ENCODE measurements at places on chromosomes 16 and 17.
A peak's percentile ranks its signal among the peaks of the same experiment; 100 is the strongest.

- H3K4me1 ChIP-seq: no peaks in the 10 kb centered on the region
- no peaks in the 10 kb centered on the region for H3K36me3 ChIP-seq
- no peaks in the 10 kb centered on the region for H3K27me3 ChIP-seq
- no peak overlapping the region for H3K4me3 ChIP-seq
- no peak overlapping the region for H3K27ac ChIP-seq
Measured at GRCh38 chr17:83161298-83162034, 82.1 kb downstream of the METRNL start.

DNA sequence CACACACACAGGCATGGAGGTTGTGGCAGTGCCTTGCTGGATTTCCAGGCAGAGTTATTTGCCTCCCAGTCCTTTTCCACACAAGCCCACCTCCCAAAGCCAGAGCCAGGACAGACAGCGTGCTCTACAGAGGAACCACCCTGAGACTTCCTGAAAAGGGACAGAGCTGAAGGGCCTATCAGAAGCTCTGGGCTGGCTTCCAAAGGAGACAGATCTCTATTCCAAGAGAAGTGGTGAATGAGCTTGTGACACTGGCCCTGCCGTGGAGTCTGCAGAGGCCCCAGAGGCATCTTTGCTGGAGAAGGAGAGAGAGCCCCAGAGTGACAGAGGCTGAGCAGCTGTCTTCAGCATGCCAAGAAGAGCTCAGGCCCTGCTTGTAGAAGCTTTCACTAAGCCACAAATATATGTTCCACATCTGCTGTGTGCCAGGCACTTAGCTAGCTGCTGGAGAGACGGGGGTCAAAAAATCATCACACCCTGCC is 8.3 kb upstream of the LPCAT2 start:
- H3K4me1 ChIP-seq: peaks cover 4% of the 10 kb centered on the region
- H3K36me3 ChIP-seq: peaks cover 27% of the 10 kb centered on the region
- H3K27me3 ChIP-seq: no peaks in the 10 kb centered on the region

GRCh38 chr16:57271867-57272495 is 12.5 kb downstream of the PLLP start:
- no peak overlapping the region for H3K4me3 ChIP-seq
- H3K4me1 ChIP-seq: no peaks in the 10 kb centered on the region
- H3K27me3 ChIP-seq: no peaks in the 10 kb centered on the region
- no peaks in the 10 kb centered on the region for H3K36me3 ChIP-seq
- no peak overlapping the region for H3K27ac ChIP-seq

DNA sequence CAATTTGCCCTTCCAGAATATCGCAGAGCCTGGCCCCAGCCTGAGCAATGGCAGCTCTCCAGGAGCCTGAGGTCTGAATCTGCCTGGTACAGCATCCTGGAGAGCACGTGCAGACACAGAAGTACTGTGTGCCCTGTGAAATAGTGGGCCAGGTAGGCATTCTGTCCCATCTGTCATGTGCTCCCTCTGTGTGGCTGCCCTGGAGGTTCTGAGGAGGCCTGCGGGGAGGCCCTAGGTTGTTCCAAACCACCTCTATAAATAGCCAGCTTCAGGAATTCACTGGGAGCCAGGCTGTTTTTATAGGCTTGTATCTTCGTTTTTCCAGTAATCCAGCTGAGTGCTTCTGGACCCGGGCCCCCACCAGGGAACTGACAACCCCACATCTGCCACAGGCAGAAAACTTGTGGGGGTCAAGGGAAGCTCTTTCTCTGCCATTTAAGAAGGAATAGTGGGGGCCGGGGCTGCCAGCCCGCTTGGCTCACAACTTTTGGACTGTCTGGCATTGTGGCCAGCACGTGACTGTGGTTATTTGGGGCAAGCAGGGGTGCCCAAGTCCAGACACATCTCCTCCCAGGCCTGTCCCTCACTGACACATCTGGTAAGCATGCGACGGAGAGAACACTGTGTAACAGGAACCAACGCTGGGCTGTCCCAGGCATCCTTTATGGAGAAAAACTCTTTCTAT is 356.3 kb upstream of the TNRC6C start:
- H3K27me3 ChIP-seq: no peaks in the 10 kb centered on the region
- no peaks in the 10 kb centered on the region for H3K4me1 ChIP-seq
- H3K27ac ChIP-seq: no peak overlapping the region
- H3K36me3 ChIP-seq: no peaks in the 10 kb centered on the region

DNA sequence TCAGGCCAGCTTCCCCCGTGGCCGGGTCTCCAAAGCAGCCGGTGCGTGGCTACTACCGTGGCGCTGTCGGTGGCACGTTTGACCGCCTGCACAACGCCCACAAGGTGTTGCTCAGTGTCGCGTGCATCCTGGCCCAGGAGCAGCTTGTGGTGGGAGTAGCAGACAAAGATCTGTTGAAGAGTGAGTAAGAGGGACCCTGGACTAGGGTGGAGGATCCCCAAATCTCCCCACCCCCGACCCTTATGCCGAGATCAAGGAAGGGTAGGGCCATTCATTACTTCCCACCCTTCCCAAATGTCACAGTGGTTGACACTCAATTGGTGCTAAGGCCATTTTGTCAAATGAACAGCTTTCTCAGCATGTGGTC is 1.2 kb downstream of the COASY start:
- H3K36me3 ChIP-seq: peaks cover 7% of the 10 kb centered on the region
- H3K27me3 ChIP-seq: no peaks in the 10 kb centered on the region
- peaks cover 8% of the 10 kb centered on the region for H3K4me1 ChIP-seq
- H3K27ac ChIP-seq: no peak overlapping the region
- no peak for DNase-seq

DNA sequence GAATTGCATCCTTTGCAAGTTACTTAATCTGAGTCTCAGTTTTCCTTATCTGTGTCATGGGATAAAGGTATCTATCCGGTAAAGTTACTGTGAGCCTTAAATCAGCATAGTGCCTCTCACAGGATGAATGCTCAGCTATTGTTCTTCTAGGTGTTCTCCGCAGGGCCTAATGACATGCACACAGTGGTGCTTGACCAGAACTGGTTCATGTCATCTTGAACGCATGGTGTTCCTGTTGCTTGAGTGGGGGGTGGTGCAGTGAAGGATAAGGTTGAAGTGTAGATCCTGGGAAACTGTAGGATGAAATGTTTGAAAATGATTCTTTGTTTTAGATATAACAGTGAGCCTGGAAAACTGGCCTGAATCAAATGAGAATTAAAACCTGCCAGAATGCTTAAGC is 4.0 kb downstream of the KRT40 start:
- H3K27ac ChIP-seq: no peak overlapping the region
- H3K4me3 ChIP-seq: no peak overlapping the region
- H3K27me3 ChIP-seq: no peaks in the 10 kb centered on the region
- DNase-seq: peak; percentile 65
